Stimulated activated CD8-positive, alpha-beta memory T cell treated with anti-CD3 and anti-CD28 coated beads, Interleukin-4, amount 100 ng/mL, for 1 hour (primary cell): ENCODE measurements at places on chromosomes 4 and X.

- DNase-seq: no peak
Measured at GRCh38 chrX:69556060-69557011, 52.2 kb downstream of the NALF2 start.

DNA sequence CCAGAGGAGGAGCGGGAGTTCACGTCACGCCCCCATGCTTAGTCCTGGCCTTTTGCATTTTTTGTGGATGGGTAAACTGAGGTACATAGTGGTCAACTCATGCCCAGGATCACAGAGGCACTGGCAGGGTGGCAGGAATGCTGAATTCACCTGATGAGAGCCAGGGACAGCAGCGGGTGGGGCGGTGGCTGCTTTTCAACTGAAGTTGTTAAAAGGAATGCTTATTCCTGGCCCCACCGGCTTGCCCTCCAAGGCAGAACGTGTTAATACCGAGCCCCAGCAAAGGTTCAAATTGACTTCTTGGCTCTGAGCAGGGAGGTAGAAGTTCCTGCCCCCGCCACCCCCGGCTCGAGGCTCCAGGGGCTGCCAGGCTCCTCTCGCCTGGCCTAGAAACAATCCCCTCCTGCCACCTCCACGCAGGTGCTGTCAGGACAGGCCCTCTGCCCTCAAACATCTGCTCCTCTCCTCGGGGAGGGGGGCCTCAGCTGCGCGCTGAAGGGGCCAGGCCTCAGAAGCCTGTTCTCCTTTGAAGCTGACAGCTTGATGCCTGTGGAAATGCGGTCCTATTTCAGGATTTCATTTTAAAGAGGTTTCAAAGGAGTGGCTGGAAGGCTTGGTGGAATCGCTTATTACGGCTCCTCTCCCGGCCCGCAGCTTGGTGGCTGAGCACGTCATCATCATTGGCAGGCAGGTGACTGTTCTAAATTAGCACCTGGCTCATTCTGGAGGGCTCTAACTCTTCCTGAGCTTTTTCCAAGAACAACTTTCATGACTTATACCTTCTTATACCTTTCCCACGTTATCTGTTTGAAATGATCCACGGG is 93.0 kb downstream of the PHKA2 start:
- no peak for DNase-seq

DNA sequence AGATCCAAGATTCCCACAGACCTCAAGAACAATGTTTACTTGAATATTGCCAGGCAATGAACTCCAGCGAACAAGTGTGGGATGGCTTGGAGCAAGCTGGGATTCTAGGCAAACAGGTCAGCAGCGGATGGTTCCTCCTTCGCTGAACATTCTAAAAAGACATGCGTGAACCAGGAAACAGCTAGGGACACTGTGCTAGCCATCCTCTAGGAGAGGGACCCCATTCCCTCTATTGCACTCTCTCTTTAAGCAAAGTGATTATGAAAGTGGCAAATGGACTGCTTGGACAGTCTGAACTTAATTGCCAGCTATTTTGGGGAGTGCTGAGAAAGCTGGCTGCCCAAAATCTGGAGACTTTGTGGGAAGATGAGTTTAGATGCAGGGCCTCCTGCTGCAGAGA is 29.9 kb upstream of the TEC start:
- DNase-seq: no peak

DNA sequence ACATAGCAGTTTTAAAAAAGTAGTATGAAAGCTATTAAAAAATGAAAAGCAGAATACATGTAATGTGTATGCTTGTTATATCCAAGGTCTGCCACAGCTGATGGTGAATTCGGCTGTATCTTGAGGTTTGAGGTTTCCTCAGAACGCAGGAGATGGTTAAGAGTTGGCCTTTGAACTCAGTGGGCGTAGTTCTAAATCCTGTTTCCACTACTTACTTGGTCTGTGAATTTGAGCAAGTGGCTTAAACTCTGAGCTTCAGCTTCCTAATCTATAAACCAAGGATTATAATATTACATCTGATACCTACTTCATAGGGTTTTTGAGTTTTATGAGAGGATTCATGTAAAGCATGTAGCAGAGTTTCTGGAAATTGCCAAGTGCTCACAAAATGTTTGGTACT is 125.2 kb downstream of the STIM2 start:
- no peak for DNase-seq

GRCh38 chrX:97102938-97103337 is 219.2 kb downstream of the RPA4 start:
- no peak for DNase-seq

- DNase-seq: no peak
Measured at GRCh38 chr4:52376132-52376704, 282.9 kb downstream of the USP46 start.

GRCh38 chr4:25253071-25253445 is 19.2 kb downstream of the PI4K2B start:
- DNase-seq: no peak

GRCh38 chr4:142194905-142195304 is 558.5 kb downstream of the IL15 start:
- no peak for DNase-seq

- no peak for DNase-seq
Measured at GRCh38 chrX:87160435-87161010, 357.1 kb upstream of the KLHL4 start.

- DNase-seq: no peak
Measured at GRCh38 chr4:81421346-81422218, 50.1 kb downstream of the RASGEF1B start.

DNA sequence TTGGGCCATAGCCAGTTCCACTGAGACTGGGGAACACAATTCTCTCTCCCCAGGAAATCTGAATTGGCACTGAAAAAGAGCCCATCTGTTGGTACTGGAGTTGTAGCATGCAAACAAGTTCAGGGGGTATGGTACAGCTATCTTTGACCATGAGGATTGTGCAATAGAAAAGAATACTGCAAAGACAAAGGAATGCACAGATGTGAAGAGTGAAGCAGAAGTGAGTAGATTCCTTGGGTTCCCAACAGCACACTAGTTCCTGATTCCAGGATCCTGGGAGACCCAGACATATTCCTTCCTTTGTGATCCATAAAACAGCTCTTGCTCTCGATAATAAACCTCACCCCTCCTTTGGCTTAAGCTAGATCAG is 43.3 kb upstream of the CTAG2 start:
- DNase-seq: no peak
